T-helper 2 cell (primary cell): ENCODE measurements at places on chromosomes 16 and 17.

- DNase-seq = no peak
These were observed 11.3 kb upstream of the MLLT6 start for GRCh38 chr17:38693700-38694329.

DNA sequence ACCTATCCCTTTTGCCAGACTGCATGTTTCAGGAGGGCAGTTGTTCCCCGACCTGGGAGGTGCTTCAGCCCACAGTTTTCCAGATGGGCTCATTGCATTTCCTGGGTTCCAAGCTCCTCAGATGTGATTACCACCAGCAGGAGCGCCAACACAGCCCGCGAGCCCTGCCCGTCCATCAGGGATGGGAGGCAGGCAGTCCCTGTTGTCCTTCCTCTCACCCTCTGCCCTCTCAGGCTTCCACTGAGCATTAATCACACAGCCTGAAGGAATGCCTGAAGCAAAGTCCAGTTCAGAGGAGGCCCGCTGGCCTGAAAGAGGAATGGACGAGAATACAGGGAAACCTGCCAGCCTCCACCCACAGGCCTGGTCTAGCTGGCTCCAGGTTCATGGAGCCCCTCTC is 256.3 kb upstream of the SDK2 start:
- no peak for DNase-seq

- no peak for DNase-seq
These were observed 10.5 kb downstream of the TFAP4 start for GRCh38 chr16:4262303-4262835.

DNA sequence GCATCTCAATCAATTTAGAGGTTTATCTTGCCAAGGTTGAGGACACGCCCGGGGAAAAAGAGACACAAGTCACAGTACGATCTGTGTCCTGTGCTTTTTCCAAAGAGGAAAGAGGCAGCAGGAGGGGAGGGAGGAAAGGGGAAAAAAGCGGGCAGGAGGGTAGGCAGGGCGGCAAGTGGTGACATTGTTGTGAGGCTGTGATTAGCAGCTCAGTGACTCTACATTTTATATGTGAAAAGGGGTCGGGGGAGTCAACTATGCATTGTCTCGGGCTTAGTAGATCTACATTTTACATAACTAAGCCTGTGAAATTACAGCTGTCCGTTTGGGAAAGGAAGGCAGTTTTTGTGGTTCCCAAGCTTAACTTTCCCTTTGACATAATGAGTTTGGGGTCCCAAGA is 22.2 kb upstream of the RIPOR1 start:
- DNase-seq = no peak

- no peak for DNase-seq
These were observed 5.4 kb upstream of the CNGB1 start for GRCh38 chr16:57976331-57976796.

GRCh38 chr16:1199347-1200013 is 25.6 kb downstream of the TPSG1 start:
- no peak for DNase-seq

DNA sequence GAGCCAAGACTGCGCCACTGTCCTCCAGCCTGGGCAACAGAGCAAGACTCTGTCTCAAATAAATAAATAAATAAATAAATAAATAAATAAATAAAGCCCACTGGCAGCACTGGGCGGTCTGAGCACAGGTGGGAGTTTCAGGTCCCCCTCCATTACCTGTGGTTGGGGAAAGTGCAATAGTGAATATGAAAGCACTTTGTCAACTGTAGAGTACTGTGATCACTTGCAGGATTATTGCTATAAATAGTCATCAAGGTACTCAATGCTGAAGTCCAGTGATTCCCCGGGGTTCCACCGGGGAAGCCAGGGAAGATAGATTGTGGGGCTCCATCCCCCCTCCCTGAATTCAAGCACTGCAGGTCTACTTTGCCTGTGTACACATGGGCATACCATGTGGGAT is 42.7 kb upstream of the CPNE2 start:
- no peak for DNase-seq

- no peak for DNase-seq
These were observed 18.3 kb downstream of the PIK3R5 start for GRCh38 chr17:8947201-8947600.

GRCh38 chr17:7392696-7393612 is 1.4 kb downstream of the PLSCR3 start:
- no peak for DNase-seq

- DNase-seq = no peak
These were observed 595.4 kb downstream of the MAF start for GRCh38 chr16:79005096-79005495.

GRCh38 chr16:53775821-53776431 is 72.0 kb downstream of the FTO start:
- no peak for DNase-seq

- DNase-seq = no peak
These were observed 653 bp upstream of the VAC14 start for GRCh38 chr16:70801611-70802010.

DNA sequence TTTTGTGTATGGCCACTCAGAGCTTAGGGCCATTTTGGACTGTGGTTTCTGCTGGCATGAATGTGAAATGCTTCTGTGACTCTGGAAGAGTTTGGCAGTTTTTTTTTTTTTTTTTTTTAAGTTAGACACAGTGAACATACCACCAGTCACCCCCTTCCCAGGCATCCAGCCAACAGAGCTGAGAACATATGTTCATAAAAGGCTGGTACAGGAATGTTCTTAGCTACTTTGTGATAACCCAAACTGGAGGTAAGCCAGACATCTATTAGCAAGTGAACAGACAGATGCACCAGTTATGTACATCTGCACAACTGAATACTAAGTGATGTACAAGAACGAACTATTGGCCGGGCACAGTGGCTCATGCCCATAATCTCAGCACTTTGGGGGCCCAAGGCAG is 92.7 kb downstream of the ABCC1 start:
- no peak for DNase-seq

DNA sequence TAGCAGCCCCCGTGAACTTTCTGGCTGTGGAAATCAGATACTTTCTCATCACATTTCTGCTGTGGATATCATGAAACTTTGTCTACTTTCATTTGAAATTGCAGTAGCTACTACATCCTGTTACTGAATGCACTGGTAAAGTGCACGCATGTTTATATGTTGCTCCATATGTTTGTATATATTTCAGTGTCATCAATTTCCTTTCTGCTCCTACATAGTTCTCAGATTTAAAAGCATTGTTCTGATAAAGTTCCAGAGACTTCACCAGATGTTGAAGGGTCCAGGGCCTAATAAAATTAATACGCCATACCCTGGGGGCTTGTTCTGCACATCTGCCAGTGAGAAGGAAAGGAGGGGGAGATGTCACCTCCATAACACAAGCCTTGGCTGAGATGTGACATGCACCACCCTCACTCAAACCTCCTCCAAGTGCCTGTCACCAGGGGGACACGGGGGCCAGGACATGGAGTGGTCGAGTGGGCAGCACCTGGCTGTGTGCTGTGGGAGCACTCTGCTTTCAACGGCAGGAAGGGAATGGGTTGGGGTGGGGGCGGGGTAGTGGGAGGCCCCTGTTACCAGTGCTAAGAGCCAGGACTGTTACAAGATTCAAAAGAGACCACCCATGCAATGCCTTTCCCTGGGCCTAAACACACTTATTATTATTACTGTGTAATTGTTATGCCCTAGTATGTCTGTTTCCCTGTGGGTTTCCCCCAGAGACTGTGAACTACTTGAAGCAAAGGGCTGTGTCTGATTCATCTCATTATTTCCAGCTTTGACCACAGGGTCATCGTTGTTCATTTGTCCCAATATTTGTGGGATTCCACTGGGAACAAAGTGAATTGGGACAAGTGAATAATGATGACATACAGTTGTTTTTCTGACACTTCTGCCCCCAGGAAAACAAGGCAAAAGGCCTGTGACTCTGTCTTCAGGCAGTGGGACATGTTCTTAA is 193.4 kb downstream of the FOXL1 start:
- DNase-seq = no peak

GRCh38 chr17:261635-262034 is 80.2 kb upstream of the DOC2B start:
- no peak for DNase-seq

GRCh38 chr16:55568207-55568606 is 1.7 kb downstream of the CAPNS2 start:
- DNase-seq = no peak

DNA sequence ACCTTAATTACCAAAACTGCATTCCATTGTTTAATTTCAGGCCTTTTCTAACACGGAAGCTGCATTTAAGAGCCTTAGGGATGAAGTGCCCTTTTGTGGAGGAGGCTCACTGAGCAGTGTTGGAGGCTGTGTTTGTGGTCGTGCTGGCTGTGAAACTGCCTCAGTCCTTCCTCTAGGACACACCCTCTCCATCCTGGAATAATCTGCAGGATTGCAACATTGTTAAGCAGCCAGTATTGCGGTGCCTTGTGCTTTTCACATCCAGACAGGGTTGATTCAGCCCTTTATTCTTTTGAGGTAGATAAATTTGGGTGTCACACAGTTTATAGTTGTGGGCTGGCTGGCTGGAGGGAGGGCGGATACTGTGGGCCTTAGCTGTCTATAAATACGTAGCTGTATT is 141.6 kb downstream of the CDRT15L2 start:
- no peak for DNase-seq
